ENCODE measurements at places on chromosomes 1 and 21. TPM values are rescaled to one million over a fixed set of nuclear protein-coding genes. Genes with fewer than 3 reads are reported as not detected.

The SELE gene
- not detected for total RNA-seq

The PLA2G2D gene
- total RNA-seq: not detected

The S100A2 gene
- total RNA-seq: 3.3 TPM

The MATN1 gene
- total RNA-seq: 0.25 TPM

The KANK4 gene
- 0.09 TPM for total RNA-seq

The ATXN7L2 gene
- 1.6 TPM for total RNA-seq

The STPG1 gene
- total RNA-seq: 10.0 TPM

The TNFRSF14 gene
- total RNA-seq: 12.0 TPM

The PDPN gene
- total RNA-seq: 2.0 TPM

The MASP2 gene
- total RNA-seq: not detected

The FGR gene
- total RNA-seq: not detected

The MPZL1 gene
- 112 TPM for total RNA-seq

The KCNA2 gene
- total RNA-seq: not detected

The KRTAP12-2 gene
- total RNA-seq: not detected

The SHE gene
- total RNA-seq: 0.49 TPM

The PADI2 gene
- total RNA-seq: 0.09 TPM

The OR2T2 gene
- total RNA-seq: not detected

The UQCRH gene
- total RNA-seq: 603 TPM

The TMEM125 gene
- not detected for total RNA-seq

The PCNX2 gene
- 130 TPM for total RNA-seq

The CFHR3 gene
- not detected for total RNA-seq

The ZNF687 gene
- total RNA-seq: 7.0 TPM

The C1QTNF12 gene
- 0.65 TPM for total RNA-seq

The NEK2 gene
- not detected for total RNA-seq

The TRPM2 gene
- 0.08 TPM for total RNA-seq

The ERICH3 gene
- total RNA-seq: not detected

The RYR2 gene
- total RNA-seq: 0.25 TPM

The DCST1 gene
- not detected for total RNA-seq

The DPH5 gene
- total RNA-seq: 34.9 TPM

The SDC3 gene
- 26.8 TPM for total RNA-seq

The OR2T35 gene
- not detected for total RNA-seq

The WNT4 gene
- total RNA-seq: not detected

The EPRS1 gene
- 269 TPM for total RNA-seq

The KRTAP13-3 gene
- total RNA-seq: not detected

The ZFP69B gene
- total RNA-seq: 8.5 TPM
